Activated T-helper 9 cell treated with anti-CD3 and anti-CD28 coated beads, Interleukin-2, amount 50 U/mL, for 16 hours (primary cell): ENCODE measurements at places on chromosomes 2 and 18.

GRCh38 chr2:71743995-71744675 is 290.8 kb downstream of the DYSF start:
- DNase-seq = no peak

- no peak for DNase-seq
These were observed 67.2 kb downstream of the KCTD1 start for GRCh38 chr18:26480897-26481795.

GRCh38 chr2:141925511-141925910 is 205.3 kb downstream of the LRP1B start:
- no peak for DNase-seq

- DNase-seq = no peak
These were observed 26.2 kb upstream of the SPOPL start for GRCh38 chr2:138475277-138475776.

GRCh38 chr2:224628416-224628815 is 43.3 kb upstream of the CUL3 start:
- DNase-seq = no peak

- no peak for DNase-seq
These were observed 78.2 kb downstream of the THNSL2 start for GRCh38 chr2:88248280-88248828.
